Activated naive CD4-positive, alpha-beta T cell treated with anti-CD3 and anti-CD28 coated beads for 36 hours (primary cell): ENCODE measurements at places on chromosomes 16 and 17. TPM values are rescaled to one million over a fixed set of nuclear protein-coding genes. Genes with fewer than 3 reads are reported as not detected.

- no peaks in the 10 kb centered on the region for H3K27me3 ChIP-seq
- peak; percentile 41 for DNase-seq
- peaks cover 72% of the 10 kb centered on the region for H3K4me1 ChIP-seq
- H3K27ac ChIP-seq, result peak overlapping the region; percentile 76
- H3K4me3 ChIP-seq, result peak overlapping the region; percentile 39
Observed at GRCh38 chr17:50144845-50145531, 5.5 kb downstream of the PPP1R9B start.

- DNase-seq, result no peak
- no peaks in the 10 kb centered on the region for H3K36me3 ChIP-seq
- H3K4me3 ChIP-seq, result no peak overlapping the region
- peaks cover 14% of the 10 kb centered on the region for H3K27me3 ChIP-seq
Observed at GRCh38 chr16:22933173-22933572, 119.2 kb downstream of the HS3ST2 start.

DNA sequence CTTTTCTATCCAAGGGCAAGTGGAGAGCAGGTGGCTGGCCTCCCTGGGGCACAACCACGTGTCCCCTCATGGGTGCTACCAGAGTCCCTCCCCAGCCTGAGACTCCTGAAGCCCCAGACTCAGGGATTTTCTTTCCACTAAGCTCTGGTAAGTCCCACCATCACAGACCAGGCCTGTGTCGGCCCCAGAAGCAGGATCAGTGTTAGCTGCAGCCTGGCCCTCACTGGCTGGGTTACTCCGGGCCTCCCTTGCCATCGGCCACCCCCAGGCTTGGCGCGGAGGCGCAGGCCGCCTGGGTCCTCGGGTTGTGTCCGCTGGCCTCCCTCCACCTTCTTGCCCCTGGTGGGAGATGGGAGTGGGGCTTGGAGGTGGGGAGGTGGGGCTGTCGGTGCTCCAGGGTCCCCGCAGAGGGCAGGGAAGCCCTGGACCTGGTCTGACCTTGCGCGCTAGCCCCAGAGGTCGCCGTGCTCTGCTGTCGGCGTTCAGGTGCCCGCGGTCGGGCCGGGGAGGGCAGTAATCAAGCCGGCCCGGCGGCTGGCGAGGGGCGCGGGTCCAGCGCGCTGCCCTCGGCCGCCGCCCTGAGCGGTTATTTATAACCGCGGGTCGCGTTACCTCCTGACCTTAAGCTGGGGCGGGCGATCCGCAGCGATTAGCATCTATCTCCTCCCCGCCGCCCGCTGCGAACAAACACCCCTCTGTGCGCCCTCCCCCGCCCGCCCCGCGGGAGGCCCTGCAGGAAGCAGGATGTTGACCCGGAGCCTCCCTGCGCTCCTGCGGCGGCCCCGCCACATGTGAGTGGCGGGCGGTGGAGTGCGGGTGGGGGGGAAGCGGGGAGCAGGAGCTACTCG, 78.1 kb upstream of the TOB1 start:
- H3K4me1 ChIP-seq, result peaks cover 28% of the 10 kb centered on the region
- H3K27me3 ChIP-seq, result no peaks in the 10 kb centered on the region
- H3K4me3 ChIP-seq, result peak overlapping the region; percentile 81

- H3K27me3 ChIP-seq, result no peaks in the 10 kb centered on the region
- peaks cover 37% of the 10 kb centered on the region for H3K36me3 ChIP-seq
- no peak overlapping the region for H3K4me3 ChIP-seq
- H3K4me1 ChIP-seq, result peaks cover 27% of the 10 kb centered on the region
- no peak overlapping the region for H3K27ac ChIP-seq
Observed at GRCh38 chr17:47686276-47686635, 7.7 kb upstream of the TBKBP1 start.

DNA sequence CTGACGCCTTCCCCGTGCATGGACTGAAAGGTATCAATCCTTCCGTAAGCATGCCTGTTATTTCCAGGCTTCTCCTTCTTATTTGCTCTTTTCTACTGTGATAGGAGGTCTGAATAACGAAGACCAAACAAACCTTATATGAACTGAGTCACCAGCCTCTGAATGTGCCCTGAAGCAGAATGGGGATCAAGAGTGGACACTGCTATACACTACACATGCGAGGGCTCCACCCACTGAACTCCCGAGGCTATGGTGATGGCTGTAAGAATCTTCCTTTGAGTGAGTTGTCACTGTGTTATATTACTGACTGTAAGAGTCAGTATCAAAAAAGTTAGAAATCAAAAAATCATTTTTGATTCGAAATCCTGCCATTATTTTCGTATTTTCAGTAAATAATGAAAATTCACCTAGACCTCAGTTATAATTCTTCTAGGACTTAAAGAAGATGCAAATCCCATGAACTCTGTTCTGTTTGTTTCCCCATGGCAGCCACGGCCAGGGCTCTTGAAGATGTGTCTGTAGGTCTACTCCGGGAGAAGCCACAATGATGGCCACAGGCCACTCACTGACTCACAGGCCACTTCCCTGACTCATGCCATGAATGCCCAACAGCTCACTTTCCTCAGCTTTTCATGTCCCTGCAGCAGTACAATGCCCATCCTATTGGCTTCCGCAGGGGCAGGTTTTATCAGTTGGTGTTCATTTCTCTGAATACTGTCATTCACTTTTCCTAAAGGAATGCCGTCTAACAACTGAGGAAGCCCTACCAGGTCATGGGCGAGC, 54.7 kb downstream of the ZZEF1 start:
- H3K36me3 ChIP-seq, result peaks cover 34% of the 10 kb centered on the region
- H3K27me3 ChIP-seq, result no peaks in the 10 kb centered on the region
- DNase-seq, result no peak
- no peak overlapping the region for H3K4me3 ChIP-seq

- peaks cover 38% of the 10 kb centered on the region for H3K36me3 ChIP-seq
- DNase-seq, result peak; percentile 20
- peak overlapping the region; percentile 82 for H3K4me3 ChIP-seq
- H3K27me3 ChIP-seq, result no peaks in the 10 kb centered on the region
- H3K27ac ChIP-seq, result peak overlapping the region; percentile 40
Observed at GRCh38 chr17:81858967-81859905, 1.1 kb downstream of the P4HB start.

DNA sequence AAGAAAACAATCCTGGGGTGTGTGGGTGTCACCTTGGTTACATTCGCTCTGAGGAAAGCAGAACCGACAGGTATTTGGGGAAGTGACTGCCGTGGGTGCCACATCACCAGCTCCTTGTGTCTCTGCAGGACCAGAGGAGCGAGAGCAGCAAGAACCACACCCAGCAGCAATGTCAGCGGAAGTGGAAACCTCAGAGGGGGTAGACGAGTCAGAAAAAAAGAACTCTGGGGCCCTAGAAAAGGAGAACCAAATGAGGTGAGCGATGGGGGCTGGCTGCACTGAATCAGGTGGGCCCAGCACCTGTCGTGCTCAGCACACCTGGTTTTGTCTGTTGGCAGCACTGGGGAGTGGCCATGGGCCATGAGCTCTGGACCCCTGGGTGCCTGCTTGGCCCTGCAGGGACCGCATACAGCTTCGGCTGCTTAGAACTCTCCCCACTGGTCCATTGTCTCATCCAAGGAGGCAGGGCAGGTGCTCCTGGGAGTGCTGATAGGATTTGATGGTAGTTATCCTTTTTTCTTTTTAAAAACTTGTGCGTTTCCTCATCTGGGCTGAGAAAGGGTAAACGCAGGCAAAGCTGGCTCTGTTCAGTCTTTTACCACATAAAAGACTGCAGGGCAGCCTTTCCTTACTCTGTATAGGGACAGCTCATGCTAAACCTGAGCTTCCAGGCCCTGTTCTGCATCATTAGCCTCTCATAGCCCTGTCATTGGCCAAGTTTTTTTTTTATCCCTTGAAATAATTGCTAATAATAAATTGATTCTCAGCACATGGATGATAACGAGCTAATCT, 29.4 kb downstream of the HMOX2 start:
- peak overlapping the region; percentile 62 for H3K4me3 ChIP-seq
- H3K4me1 ChIP-seq, result peaks cover 54% of the 10 kb centered on the region
- H3K27me3 ChIP-seq, result no peaks in the 10 kb centered on the region

- DNase-seq, result no peak
- H3K4me3 ChIP-seq, result no peak overlapping the region
- H3K36me3 ChIP-seq, result peaks cover 25% of the 10 kb centered on the region
- H3K27me3 ChIP-seq, result no peaks in the 10 kb centered on the region
- H3K4me1 ChIP-seq, result peaks cover 83% of the 10 kb centered on the region
Observed at GRCh38 chr17:35255316-35255715, 12.4 kb downstream of the SLFN5 start.

DNA sequence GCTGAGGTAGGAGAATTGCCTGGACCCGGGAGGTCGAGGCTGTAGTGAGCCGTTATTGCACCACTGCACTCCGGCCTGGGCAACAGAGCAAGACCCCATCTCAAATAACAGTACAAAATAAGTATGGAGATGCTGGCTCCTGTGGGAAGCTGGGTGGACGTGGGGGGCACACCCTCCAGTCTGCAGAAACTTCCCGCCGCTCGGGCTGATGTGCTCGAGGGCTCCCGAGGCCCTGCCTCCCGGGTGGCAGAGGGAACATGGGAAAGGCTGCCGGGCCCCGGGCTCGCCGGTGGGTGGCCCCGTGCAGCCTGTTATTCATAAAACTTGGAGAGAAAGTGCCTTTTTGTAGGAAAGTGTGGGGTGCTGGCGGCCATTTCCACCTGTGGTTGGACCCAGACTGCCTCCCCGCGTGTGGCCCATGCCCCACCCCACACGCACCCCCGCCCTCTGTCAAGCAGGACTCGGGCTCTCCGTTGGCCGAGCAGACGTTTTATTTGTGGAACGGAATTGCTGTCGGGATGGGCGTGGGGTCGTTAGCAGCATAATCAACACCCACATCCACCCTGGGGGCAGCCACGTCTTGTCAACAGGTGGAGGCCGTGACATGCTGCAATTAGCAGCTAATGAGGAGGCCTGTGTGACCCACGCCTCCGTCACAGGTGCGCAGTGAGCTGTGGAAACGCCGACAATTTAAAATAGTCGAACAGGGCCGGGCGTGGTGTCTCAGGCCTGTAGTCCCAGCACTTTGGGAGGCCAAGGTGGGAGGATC, 7.4 kb upstream of the CIAO3 start:
- no peak for DNase-seq
- H3K27ac ChIP-seq, result no peak overlapping the region
- H3K4me1 ChIP-seq, result no peaks in the 10 kb centered on the region
- H3K27me3 ChIP-seq, result no peaks in the 10 kb centered on the region
- H3K36me3 ChIP-seq, result no peaks in the 10 kb centered on the region

DNA sequence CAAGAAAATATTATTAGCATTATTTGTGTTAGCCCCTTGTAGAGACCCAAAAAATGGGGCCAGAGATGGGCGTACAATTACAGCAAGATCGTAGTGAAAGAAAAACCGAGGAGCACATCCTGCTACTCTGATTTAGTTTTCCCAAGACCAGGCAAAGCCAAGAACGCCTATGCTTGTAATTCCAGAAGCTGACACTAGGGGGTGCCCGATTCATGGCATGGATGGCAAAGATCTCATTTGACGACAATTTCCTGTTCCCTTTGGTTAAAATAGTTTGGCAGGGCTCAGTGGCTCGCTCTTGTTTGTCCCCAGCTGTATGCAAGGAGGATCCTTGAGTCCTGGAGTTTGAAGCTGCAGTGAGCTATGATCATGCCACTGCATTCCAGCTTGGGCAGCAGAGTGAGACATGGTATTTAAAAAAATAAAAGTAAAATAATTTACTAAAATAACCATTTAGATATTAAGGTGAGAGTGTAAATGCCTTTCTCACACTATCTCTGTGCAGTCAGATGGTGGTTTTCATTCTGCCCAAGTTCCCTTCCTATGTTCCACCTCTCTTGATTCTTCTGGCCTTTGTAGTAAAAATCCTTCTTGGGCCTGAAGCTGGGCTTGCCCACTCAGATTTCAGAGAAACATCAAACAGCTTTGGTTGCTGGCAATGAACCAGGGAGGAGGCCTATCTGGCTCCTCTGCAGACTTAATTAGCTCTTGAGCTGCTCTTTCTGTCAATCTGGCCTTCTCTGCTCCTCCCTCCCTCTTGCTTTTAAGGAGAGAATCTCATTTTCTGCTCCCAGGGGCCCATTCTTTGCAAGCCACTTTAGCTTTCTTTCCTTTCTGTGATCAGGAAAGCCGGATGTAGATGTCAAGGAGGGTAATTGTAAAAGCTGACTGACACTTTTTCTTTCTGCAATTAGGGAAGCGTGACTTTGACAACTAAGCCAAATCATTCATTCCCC, 31.2 kb downstream of the TMEM238L start:
- H3K27ac ChIP-seq, result no peak overlapping the region
- no peaks in the 10 kb centered on the region for H3K27me3 ChIP-seq
- H3K36me3 ChIP-seq, result no peaks in the 10 kb centered on the region
- no peaks in the 10 kb centered on the region for H3K4me1 ChIP-seq

DNA sequence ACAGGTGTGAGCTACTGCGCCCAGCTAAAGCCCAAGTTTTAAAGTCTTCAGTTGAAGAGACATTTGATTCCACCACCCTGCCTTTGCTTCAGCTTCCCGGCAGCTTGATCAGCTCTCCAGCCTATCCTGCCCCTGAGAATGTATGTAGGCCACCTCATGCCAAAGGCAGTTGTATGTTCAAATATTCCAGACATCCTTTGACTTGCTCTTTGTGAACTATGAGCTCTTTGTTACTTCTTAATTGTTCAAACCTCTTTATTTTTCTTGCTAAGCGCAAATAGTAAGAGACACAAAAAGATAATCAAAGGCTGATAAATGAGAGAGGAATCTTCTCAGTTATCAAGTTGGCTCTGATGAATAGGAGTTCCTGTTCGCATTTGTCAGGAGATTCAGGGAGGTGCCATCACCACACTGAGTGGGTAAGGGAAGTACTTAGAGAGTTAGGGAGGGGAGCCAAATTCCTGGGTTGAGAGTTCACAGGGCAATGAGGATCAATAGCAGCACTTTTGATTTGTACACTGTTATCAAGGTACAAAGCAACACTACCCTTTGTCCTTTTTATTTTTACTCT, 32.0 kb upstream of the SUPT4H1 start:
- no peak overlapping the region for H3K4me3 ChIP-seq
- DNase-seq, result no peak
- no peaks in the 10 kb centered on the region for H3K27me3 ChIP-seq
- H3K4me1 ChIP-seq, result peaks cover 24% of the 10 kb centered on the region

DNA sequence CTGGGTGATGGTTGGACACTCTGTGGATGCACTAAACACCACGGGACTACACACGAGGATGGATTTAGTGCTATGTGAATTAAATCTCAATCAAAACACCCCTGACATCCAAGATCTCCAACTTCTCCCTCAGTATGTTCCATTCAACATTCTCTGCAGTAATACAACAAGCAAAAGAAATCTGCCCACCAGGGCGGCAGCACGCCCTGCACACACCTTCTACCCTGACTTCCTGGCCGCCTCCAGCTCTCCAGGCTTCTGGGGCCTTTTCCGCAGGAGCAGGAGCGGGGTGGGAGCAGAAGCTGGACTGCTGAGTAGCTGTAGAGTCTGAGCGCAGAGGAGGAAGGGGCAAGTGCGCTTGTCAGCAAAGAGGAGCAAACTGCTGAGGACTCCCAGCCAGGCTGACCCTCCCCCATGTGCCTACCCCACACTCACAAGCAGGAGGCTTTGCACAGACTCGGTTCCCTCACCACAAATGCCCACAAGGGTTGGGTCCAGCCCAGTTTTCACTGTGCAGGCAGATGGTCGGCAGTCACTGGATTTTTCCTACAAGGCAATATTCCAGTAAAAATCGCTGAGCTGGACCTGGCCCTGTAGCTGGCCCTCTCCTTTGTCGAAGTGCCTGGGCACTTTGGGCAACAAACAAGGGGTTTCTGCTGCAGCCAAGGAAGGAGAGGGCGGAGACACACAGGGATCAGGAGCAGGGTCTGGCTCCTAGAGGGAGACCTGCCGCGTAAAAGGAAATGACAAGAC, 22.8 kb downstream of the ZDHHC7 start:
- no peak overlapping the region for H3K4me3 ChIP-seq
- peaks cover 12% of the 10 kb centered on the region for H3K4me1 ChIP-seq
- H3K27me3 ChIP-seq, result no peaks in the 10 kb centered on the region
- H3K27ac ChIP-seq, result no peak overlapping the region

- no peaks in the 10 kb centered on the region for H3K36me3 ChIP-seq
- H3K27me3 ChIP-seq, result no peaks in the 10 kb centered on the region
- no peak overlapping the region for H3K4me3 ChIP-seq
- no peak overlapping the region for H3K27ac ChIP-seq
Observed at GRCh38 chr17:40457369-40457768, 14.1 kb downstream of the IGFBP4 start.

CD300H gene
- not detected for total RNA-seq

CD300E gene
- total RNA-seq, result not detected

COG7 gene
- total RNA-seq, result 16.4 TPM
